NB4 (cell line): ENCODE measurements at places on chromosomes 3 and 15.
A peak's percentile ranks its signal among the peaks of the same experiment; 100 is the strongest.

DNA sequence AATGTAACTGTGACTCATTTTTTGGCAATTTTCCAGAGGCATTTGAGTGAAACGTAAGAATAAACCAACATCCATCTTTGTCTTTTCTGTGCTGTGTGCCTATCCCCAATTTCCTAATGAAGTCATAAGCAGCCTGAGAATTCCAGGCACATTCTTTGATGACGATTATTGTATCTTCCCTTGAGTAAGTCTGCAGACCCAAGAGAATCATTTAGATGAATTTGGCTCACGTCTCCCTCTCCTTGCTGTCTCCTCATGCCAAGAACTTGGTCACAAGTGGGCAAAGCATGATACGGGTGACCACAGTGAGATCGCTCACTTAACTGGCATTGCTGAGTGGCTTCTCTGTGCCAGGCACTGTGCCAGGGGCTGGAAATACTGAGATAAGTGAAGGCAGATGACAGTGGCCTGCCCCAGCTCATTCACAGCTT is 384.5 kb upstream of the IL12A start:
- no peak for DNase-seq

DNA sequence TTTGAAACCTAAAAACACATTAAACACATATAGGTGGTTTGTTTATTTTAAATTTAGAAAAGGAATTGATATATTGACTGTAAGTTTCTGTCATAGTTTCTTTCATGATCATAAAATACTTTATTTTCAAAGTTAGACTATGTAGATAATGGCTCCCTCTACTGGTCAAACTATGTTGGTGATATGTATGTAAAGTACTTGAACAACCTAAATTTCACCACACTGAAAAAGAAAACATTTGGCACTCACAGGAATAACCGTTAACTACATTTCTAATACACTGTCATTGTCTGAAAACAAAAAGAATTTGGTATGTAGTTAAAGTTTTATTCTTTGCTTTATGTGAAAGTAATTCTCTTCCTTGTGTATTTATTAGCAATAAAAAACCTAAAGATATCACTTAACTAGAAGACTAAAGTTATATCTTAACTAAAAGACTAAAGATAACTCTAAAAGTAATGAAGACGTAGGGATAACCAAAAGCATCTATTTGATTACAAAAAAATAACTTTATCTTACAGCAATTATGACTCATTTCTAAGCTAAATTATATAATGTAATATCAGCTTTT is 427.5 kb downstream of the VGLL3 start:
- DNase-seq, result peak; percentile 52

GRCh38 chr3:8539419-8539818 is 37.8 kb downstream of the LMCD1 start:
- DNase-seq, result no peak

GRCh38 chr3:122577409-122578031 is at the start of gene PARP15:
Gene PARP15, plus strand, starts transcription at chr3:122577650. Its CDS starts 18 bp downstream, at chr3:122577668.
- DNase-seq, result no peak

DNA sequence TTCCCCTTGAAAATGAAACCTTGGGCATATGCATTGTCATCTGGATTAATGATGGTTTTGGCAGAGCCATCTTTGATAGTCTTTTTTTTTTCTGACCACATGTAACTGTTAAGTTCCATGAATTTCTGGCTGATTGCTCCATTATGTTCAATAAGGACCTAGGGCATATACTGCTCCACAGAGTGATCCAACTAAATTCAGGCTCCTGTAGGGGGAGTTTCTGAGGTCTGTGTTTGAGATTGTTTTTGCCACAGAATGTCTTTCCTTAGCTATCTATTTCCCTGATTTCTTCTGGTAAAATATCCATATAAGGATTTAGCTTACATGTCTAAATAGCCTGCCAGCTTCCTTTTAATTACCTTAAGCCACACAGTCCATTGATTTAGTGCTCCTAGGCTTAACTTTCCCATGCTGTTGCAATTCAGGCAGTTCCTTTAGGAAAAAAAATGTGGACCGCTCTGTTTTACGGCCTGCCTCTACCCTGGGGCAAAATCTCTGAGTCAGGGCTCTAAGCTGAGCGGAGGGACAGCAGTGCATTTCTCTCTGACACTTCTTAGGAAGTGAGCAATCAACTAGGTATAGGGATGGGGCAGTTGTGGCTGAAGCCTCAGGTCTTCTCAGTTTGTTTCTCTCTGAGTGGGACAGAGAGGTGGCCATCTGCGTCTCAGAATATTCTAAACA is 796.2 kb downstream of the NR2F2 start:
- no peak for DNase-seq

DNA sequence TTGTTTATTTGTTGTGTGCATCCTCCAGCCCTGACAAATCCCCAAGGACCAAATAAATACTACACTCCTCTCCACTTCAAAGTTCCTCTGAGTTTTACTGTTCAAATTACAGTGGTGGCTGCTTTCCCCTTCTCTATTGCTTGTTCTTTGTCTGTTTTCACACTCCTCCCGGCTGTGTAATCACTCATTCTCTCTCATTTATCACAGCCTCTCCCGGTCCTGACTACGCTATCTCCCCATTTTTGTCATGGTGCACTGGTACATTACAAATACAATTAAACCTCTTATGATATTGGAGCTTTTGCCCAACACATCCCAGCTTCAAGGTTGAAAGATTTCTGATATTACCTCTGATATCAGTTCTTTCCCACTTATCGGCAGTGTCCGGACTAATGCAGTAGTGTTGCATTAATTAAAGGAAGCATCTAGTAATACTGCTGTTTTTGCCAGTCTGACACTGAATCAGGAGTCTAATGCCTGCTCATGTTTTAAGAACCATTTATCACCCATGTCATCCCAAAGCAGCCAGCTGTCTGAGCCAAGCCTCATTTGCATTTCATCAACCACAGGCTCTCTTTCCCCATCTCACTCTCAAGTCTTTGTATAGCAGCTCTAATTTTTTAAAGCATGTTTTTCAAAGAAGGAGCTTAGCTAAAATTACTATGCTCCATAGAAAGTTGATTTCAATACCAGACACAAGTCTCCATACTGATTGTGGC is 740.5 kb downstream of the ROBO2 start:
- DNase-seq, result no peak

DNA sequence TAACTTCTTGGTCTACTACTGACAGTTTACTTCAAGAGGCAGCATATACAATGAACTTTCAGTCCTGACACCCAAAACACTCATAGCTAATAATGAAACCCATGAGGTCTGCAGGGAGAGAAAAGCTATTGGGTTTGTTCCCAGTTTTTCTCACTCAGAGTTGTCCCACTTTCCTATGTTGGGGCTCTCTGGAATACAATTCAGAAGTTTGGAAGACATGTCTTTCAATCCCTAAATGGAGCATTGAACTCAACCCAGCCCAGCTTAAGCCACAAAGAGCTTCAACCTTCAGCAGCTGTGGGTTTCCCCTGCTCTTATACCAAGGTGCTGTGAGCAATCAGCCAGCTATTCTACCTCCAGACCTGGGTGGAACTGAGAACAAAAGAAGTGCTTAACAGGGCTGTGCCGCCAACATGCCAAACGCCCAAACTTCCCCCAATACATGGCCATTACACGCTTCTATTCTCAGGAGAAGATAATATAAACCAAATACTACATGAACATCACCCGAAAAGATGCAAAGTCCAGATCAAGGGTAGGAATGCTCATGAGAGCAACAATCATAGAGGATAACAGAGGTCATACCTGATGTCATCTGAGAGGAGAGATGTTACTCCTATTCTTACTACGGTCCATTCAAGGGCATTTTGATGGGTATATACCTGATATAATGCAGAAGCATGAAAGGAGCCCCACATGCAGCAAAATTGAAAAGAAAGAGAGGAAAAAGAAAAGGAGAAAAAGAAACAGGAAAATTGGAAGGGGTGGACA is 131.2 kb upstream of the TGFBR2 start:
- no peak for DNase-seq

GRCh38 chr3:4897765-4898453 is 81.3 kb upstream of the BHLHE40 start:
- DNase-seq, result no peak

DNA sequence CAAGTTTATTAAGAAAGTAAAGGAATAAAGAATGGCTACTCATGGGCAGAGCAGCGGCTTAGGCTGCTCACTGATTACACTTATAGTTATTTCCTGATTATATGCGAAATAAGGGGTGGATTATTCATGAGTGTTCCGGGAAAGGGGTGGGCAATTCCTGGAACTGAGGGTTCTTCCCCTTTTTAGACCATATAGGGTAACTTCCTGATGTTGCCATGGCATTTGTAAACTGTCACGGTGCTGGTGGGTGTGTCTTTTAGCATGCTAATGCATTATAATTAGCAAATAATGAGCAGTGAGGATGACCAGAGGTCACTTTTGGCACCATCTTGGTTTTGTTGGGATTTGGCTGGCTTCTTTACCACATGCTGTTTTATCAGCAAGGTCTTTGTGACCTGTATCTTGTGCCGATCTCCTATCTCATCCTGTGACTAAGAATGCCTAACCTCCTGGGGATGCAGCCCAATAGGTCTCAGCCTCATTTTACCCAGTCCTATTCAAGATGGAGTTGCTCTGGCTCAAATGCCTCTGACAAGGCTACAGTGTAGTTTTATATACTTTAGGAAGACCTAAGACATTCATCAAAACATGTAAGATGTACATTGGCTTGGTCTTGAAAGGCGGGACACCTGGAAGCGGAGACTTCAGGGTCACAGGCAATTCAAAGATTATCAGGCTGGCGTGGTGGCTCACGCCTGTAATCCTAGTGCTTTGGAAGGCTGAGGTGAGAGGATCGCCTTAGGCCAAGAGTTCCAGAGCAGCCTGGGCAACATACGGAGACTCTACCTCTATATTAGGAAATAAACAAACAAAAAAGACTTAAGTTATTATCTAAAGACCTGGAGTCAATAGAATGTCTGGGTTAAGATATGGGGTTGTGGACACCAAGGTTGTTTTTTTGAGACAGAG is 3.2 kb upstream of the BLOC1S6 start:
- DNase-seq, result no peak

- peak; percentile 76 for DNase-seq
Observed at GRCh38 chr3:123764647-123765046, 119.5 kb downstream of the MYLK start.

GRCh38 chr15:74800559-74801094 is 12.0 kb upstream of the LMAN1L start:
- DNase-seq, result peak; percentile 74

- no peak for DNase-seq
Observed at GRCh38 chr3:152266221-152266995, 2.3 kb upstream of the MBNL1 start.

- DNase-seq, result peak; percentile 58
Observed at GRCh38 chr3:132254076-132254755, 63.0 kb upstream of the ACP3 start.

GRCh38 chr15:38646716-38647115 is 82.1 kb upstream of the RASGRP1 start:
- no peak for DNase-seq

GRCh38 chr15:71807125-71807629 is 3.2 kb upstream of the NR2E3 start:
- DNase-seq, result no peak

DNA sequence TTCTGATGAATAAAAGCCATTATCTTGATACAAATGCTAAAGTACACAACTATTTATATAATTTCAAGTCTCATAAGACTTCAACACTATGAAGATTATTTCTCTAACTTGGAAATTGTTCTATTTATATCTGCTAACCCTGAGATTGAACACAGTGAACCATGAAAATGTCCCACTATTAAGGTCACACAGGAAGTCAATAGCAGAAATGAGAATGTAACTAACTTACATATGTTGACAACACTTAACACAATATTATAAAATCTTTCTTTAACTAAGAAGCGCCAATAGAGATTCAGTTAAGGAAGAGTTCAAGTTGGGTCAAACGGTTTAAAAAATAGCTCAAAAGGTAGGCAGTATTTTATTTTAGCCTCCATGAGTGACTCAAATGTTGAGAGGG is 551.8 kb upstream of the CBLB start:
- DNase-seq, result no peak

DNA sequence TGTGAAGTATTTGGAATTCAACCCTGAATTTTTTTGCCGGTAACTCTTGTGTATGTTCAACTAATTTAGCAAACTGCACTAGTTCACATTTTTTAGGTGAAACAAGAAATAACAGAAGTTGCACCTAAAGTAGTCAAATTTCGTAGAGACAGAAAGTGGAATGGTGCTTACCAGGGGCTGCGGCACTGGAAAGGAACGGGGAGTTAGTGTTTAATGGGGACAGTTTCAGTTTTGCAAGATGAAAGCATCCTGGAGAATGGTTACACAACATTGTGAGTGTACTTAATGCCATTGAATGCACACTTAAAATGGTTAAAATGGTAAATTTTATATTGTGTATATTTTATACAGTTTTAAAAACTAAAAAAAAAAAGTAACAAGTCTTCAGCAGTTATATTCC is 27.4 kb downstream of the PPARG start:
- peak; percentile 31 for DNase-seq

- no peak for DNase-seq
Observed at GRCh38 chr3:39499651-39500273, 32.3 kb downstream of the MOBP start.

GRCh38 chr3:45580112-45580765 is 14.3 kb upstream of the LIMD1 start:
- no peak for DNase-seq

DNA sequence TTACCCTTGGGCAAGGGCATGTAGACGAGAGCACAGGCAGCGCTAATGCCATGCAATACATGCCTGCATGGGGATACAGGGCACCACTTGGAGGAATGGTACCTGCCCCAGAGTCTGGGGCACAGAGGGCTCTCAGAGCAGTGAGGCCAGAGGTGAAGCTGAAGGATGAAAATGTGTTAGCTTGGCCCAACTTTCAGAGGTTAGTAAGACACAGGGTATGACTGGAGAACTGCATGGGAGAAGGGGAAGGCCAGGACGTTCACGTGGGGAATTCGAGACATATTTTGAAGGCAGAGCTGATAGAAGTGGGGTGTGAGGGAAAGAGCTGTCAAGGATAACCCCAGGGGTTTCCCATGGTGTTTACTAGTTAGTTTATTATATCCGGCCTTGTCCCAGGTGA is 19.6 kb downstream of the CSRNP1 start:
- no peak for DNase-seq

- no peak for DNase-seq
Observed at GRCh38 chr3:136994772-136995516, 37.2 kb downstream of the IL20RB start.

- DNase-seq, result no peak
Observed at GRCh38 chr15:43277231-43277823, 10.6 kb upstream of the TGM5 start.

DNA sequence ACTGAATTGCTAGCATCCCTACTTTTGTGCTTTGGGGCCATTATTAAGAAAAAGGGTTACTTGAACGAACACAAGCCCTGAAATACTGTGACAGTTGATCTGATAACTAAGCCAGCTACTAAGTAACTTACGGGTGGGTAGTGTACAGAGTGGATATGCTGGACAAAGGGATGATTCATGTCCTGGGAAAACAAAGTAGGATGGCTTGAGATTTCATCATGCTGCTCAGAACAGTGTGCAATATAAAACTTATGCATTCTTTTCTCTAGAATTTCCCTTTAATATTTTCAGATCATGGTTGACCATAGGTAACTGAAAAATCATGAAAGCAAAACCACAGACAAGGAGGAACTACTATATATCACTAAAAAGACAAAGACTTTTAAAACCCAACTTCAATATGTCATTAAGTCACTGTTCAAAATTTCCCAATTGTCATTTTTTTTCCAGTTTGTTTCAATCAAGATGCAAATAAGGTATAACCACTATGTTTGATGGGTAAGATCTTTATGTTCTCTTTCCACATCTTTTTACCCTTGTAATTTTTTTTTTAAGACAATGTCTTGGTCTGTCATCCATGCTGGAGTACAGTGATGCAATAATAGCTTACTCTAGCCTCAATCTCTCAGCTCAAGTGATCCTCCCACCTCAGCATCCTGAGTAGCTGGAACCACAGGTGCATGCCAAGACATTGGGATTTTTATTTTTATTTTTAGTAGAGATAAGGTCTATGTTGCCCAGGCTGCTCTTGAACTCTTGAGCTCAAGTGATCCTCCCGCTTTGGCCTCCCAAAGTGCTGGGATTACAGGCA is 67.7 kb downstream of the IFT80 start:
- no peak for DNase-seq
